ENCODE measurements at places on chromosomes 3 and 15.

DNA sequence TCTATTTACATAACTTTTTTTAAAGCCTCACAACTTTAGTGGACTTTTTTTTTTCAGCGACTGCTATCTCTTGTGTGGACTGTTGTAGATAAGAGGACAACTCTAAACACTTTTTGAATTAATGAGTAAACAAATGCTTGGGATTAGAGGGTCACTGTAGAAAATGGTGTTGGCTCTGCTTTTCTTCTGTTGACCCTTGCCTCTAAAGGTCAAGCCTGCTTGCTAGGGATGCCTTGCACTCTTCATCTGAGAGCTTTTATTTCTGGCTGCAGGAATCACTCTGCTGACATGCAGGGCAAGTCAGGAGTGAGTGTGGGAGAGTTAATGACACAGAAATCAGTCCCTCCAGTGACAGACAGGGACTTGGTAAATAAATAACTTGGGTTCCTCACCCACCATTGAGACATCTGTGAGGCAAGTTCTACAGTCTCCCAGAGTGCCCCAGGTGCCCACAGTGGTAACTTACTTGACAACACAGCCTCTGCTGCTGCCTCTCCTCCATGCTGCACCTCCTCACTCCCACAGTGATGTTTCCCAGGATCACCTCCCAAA, 390.1 kb downstream of the IL20RB start:
- no peak for DNase-seq

GRCh38 chr3:183038221-183038620, 57.9 kb upstream of the DCUN1D1 start:
- DNase-seq, result no peak

DNA sequence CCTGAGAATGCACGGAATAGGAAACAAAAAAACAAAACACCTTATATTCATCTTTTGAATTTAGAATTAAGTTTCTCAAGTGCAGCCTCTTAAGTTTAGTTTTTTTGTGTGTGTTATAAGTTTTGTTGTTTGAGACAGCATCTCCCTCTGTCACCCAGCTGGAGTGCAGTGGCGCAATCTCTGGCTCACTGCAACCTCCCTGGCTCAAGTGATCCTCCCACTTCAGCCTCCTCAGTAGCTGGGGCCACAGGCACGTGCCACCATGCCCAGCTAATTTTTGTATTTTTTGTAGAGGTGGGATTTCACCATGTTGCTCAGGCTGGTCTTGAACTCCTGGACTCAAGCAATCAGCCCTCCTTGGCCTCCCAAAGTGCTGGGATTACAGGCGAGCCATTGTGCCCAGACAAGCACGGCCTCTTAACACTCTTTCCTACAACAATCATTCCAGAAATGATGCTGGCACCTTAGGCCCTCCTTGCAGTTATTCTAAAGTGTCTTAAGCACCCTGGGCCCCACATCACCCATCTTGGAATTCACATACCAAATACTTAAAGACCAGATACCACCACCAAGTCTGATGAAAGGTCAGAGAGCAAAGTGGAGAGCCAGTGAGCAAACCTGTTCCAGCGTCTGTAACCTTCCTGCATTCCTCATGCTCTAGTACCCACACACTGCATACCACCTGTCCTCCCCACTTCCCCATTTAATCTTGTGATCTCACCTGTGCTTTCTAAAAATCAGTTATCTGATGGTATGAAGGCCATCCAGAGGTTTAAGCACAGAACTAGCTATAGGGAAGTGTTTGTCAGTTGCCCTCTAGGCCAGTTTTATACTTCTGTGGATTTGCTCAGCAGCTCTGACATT, 6.9 kb upstream of the SPG11 start:
- no peak for DNase-seq

- DNase-seq, result no peak
Measured at GRCh38 chr3:64918989-64919388, 231.2 kb upstream of the ADAMTS9 start.

GRCh38 chr3:15728766-15729165, 69.0 kb downstream of the ANKRD28 start:
- no peak for DNase-seq

GRCh38 chr3:37141676-37142075, 32.7 kb downstream of the LRRFIP2 start:
- DNase-seq, result no peak

GRCh38 chr3:74599564-74599963, 14.9 kb downstream of the CNTN3 start:
- no peak for DNase-seq

DNA sequence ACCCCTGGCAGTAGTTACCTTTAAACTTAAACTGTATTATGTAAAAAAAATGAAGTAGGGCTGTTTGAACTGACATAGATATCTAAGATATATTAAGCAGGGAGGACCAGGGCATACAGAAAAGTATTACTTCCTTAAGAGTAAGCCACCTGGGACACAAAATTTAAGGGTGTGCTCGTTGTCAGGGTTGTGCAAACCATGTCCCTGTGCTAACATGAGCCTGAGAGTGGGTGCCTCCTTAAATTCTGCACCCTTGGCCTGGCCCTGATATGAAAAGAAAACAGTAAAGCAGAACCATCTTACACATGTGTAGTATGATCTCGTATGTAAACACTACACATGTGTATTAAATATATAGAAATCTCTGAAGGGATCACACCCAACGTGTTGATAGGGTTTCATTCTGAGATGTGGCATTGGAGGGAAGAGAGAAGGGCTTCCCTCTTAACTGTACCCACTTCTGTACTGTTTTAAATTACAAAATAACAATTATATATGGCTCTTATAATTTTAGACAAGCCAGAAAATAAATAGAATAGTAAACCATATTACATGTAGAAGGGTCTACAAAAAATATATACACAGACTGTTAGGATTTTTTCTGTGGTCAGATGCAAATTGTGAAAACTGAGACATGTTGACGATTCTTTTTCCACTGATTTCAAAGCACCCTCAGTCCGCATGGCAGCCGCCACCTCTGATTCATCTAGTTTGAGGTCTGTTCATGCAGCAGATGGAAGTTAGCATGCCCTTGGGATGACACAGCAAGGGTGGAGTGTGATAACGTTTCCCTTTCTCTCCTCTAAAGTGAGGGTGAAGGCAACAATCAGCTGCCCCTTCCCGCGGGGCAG, 400.8 kb upstream of the PROK2 start:
- DNase-seq, result no peak

GRCh38 chr15:42584031-42584765, 8.8 kb downstream of the STARD9 start:
- DNase-seq, result no peak

- DNase-seq, result no peak
Measured at GRCh38 chr15:58142827-58143461, 4.8 kb downstream of the AQP9 start.

DNA sequence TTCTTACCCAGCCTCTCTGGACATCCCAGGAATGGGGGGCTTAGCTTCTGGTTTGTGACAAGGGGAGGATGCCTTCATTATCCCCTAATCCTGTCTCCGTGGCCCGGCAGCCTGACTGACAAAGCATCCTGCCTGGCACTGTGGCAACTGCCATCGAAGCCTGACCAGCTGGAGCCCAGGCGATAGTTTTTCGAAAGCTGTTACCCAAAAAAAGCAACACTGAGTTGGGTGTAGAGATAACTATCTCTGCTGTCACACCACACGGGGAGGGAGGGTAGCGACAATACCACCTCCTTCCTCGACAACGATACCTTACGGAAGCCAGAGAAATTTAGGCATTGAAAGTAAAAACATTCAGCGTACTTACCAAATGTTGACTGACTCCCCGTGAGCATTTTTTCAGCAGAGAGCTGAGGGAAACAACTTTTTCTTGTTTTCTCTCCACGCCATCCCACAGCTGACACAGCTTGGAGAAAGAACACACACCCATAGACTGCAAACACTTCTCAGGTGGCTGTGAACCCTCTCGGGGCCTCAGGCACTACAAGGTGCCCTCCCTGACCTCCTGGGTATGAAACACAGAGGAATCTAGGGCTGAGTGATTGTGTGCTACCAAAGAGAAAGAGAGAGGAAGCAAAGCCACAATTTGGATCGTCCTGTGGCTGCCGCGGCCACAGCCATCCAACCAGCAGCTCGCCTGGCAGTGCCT, 361.9 kb upstream of the ICE2 start:
- no peak for DNase-seq

DNA sequence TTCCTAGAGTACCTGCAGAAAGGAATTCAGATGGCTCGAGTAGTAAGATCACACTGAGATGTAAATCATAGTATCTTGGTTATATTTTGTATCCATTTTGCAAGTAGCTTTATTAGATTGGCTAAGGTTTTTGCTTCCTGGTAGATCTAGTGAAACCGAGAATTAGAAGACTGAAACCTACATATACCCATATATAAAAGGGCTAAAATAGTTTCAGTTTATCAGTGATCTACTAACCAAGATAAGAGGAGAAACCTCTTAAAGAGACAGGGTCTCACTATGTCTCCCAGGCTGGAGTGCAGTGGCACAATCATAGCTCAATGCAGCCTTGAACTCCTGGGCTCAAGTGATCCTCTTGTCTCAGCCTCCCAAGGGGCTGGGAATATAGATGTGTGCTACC, 135.3 kb downstream of the PCCB start:
- no peak for DNase-seq

- no peak for DNase-seq
Measured at GRCh38 chr3:82132210-82133069, 371.0 kb upstream of the GBE1 start.

DNA sequence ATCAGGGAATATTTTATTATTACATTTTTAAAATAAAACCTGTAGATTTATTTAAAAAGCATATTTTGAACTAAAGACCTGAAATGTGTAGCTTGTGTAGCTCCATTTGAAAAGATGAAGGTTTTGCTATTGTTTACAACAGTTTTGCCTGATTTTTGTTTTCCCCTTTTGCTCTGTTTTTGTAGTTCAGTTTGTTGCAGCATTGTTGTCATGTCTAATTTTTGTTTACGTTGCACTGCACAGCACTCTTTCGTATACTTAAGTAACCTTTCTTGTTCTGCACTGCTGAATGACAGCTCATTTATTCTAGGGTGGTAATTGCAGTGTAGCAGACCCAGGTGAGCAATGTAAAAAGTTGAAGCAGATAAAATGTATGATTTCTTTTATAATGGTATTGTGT, 435.8 kb downstream of the LPP start:
- DNase-seq, result no peak

DNA sequence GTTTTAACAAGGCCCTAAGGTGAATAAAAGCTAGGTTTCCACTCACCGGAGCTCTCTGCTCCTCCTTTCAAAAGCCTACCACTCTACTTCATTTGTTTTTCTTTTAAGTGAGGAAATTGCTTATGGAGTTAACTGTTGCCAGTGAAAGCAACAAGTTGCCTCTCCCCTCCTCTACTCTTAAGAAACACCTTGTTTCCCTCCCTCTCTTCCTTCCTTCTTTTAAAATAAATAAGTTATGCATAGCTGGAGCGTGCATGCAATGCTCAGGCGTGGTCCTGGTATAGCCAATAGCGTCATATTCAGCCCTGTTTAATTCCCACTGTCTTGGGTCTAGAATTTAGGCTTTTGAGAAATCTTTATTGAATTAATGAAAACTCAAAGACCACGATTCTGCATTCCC, 101.1 kb upstream of the IGF1R start:
- no peak for DNase-seq

GRCh38 chr3:58657036-58657520, 9.5 kb downstream of the FAM3D start:
- DNase-seq, result no peak

- DNase-seq, result no peak
Measured at GRCh38 chr3:46298871-46299607, 54.9 kb upstream of the CCR2 start.

DNA sequence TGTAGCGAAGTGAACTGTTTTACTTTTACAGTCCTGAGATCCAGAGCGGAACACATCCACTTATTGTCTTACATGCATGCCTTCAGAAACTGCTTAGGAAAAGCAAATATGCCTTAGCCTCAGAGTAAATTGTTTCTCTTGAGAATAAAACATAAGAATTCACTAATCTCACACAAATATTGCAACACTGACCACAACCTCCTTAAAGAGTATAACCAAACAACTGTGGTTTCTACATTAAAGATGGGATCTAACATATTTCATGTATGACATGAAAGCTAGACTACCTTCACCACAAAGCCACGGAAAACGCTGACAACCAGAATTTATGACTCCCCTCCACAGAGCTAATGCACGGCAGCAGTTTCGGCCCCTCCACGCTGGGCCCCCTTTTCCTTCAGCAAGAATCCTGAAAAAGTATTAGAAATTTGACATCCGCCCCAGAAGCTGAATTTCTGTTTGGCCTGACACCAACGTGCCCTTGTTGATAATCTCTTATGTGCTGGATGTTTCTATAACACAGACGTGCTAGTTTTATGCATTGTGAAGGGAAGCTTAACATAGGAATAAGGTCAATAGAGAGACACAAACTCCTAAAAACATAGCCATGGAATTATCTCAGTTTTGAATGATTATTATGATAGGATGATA, 84.6 kb downstream of the GREM1 start:
- no peak for DNase-seq

GRCh38 chr15:72372361-72372760, 3.5 kb downstream of the HEXA start:
- DNase-seq, result no peak

DNA sequence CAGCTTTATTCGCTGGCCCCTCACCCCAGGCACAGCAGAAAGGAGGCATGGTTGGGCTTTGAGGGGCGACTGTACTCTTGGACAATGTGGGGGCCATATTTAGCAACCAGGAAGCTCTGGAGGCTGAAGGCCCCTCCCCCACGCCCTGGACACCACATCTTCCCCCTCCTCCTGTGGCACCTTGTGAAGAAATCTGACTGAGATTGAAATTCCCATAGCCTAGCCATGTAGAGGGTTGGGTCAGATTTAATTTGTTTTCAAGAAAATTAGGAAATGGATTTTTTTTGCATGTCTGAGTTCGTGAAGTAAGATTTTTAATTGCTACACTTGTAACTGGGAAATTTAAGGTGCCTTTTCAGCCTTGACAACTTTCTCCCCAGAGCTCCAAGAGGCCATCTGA, 24.5 kb downstream of the FSD2 start:
- no peak for DNase-seq

- DNase-seq, result no peak
Measured at GRCh38 chr15:64634027-64634426, 141.4 kb downstream of the RBPMS2 start.

DNA sequence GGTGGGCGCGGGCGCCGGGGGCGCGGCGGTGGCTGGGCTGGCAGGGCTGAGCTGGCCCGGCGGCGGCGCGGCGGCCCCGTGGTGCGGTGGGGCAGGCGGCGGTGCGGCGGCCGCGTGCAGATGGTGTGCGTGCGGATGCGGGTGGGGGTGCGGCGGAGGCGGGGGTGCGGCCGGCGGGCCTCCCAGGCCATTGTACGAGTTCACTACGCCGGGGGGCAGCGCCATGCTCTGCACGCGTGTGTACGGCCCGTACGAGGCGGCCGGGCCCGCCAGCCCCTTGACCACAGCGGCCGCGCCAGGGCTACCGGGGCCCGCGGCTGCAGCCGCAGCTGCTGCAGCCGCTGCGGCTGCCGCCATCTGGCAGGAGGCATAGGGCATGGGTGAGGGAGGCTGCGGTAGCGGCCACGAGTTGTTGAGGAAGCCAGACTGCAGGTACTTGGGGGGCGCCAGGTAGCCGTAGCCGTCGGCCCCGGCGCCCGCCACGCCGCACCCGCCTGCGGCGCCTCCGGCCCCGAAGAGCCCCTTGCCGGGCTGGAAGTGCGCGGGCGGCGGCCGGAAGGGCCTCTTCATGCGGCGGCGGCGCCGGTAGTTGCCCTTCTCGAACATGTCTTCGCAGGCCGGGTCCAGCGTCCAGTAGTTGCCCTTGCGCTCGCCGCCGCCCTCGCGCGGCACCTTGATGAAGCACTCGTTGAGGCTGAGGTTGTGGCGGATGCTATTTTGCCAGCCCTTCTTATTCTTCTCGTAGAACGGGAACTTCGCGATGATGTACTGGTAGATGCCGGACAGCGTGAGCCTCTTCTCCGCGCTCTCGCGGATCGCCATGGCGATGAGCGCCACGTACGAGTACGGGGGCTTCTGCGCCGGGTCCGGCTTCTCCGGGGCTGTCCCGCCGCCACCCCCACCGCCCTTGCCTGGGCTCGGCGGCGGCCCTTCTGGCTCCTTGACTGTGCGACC, 951 bp downstream of the FOXL2 start:
- no peak for DNase-seq
